Testis (tissue), 5 donors: ENCODE measurements at places on chromosomes 2 and 18.

DNA sequence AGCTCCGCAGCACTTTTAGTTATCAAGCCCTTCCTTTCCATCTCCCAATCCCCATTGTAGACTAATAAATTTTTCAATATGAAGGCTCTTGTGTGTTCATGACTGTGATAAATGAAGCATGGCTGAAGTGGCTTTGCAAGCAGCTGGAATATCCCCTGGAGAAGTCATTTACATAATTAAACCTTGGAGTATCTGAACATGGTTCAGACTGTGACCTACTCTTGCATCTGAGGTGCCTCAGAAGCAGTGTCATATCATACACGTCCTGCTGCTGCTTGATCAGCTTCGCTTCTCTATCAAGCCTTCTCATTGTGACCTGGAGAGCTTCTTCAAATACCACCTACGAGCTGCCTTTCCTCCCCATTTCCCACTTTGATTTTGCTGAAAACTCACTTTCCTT lies 48.4 kb upstream of the ZNF397 start:
- DNase-seq, result no peak

DNA sequence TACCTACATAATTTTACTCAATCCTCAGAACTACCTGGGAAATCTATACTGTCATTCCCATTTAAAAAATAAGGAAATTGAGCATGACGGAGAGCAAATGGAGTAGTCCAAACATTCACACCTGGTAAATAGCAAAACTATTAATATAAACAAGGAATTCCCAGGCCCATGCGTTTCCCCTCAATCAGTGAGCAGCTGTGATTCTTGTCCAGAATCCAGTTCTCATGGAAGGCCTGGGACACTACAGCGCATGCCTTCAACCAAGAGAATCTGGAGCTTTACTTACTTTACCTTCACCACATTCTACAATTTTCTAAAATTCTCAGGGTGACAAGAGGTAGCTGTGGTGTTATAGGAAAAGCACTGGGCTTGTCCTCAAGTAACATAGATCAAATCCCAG lies 259.0 kb downstream of the LRATD1 start:
- no peak for DNase-seq

DNA sequence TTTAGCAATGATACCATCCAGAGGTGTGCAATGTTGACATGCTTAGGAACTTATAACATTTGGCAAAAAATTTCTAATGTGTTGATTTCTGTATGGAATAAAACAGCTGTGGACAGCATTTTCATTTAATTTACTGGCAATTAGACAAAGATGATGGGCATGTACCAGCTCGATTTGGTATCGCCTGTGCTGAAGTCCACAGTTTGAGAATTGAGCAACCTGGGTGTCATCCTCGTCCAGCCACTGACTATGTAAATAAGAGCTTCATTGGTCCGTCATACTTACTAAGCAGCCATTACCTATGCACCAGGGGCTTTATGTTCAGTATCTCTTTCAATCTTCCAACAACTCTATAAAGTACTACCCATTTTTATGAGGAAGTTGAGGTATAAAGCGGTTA lies 24.6 kb upstream of the ACAA2 start:
- no peak for DNase-seq

- DNase-seq, result no peak
Measured at GRCh38 chr2:148887350-148888002, 12.4 kb downstream of the KIF5C start.

DNA sequence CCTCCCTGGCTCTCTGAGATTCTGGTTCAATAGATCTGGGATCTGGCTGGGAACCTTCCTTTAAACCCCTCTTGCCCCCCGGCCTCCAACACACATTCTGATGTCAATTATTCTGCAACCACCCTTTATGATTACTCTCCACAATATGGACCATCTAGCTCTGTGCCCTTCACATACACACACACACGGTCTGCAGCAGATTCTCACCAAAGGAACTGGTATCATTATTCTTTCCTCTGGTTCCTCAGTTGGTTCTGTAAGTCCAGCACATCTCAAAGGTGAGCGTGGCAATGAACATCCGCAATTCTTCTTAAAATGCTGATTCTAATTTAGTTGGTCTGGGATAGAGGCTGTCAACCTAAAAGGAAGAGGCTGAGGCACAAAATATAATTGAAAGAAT lies 2.8 kb upstream of the TMEM163 start:
- no peak for DNase-seq

DNA sequence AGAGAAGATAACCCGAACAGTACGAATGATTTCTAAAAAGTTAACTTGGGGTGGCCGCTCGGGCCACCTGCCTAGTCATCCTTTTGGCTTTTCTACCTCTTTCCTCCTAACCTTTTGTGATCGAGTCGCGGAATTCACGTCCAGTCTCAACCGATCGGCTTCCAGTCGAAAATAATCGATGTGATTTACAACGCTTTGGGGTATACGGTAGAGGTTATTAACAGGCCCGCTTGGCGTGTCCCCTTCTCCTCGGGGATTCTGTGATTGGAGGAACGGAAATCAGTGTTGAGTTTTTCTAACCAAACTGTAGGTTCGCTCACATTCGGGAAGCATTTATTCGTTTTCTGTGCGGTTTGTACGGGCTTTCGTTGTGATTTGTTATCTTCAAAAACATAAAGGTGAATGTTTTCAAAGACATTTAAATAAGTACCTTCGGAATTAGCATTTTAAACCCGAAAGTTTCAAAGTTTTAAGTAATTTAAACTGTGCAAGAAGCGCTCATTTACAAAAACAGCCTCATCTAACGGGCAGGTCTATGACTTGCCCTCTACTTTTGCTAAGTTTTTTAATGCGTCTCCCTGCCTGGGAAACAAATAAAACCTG lies 588 bp upstream of the FOXI3 start:
- no peak for DNase-seq

DNA sequence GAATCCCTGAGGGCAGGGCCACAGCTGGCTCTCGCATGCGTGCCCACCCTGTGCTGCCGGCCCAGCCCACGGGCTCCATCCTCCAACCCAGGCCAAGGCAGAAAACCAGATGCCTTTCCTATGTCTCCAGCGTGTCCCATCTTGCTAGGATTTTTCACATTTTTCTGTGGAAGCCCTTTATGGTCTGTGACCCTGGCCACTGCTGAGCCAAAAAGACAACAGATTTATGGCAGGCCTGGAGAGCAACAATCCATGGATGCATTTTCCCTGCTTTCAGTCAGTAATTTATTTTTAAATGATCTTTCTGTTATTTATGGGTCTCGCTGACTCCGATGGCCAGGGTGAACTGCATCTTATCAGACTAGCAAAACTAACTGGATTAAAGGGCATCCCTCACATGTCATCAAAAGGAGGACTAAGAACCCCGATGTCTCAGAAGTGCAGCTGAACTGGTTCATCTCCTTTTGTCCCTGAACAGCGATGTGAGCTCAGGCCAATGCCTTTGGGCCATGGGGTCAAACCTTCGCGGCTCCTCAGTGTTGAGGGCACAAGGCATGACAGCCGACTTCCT lies 346.0 kb downstream of the CYRIA start:
- DNase-seq, result no peak

GRCh38 chr18:48050176-48050575 lies 119.7 kb upstream of the SMAD2 start:
- no peak for DNase-seq

DNA sequence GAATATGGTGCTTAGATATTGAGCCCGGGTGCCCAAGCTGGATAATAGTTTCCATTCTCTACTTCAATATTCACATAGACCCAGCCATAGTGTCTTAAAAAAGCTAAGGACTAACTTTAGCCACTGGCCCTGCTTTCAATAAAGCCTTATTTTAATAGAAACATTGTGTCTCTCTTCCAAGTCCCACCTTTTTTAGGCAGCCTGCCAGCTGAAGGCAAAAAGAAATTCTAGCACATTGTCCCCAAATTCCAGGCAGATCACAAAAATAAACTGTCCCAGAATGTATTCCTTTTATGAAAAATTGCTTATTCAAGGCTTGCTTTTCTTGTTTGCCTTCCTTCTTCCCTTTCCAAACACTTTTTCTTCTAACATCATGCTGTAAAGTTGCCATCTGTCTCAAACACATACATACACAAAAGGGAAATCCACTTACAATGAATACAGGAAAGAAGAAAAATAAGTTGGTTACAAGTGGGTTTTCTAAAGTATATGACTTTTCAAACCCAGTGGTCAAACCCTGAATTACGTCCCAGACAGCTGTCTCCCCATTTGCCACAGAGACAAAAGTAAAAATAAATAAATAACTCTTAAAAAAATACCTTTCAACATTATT lies 778.5 kb downstream of the BCL11A start:
- peak; percentile 36 for DNase-seq

- peak; percentile 26 for DNase-seq
Measured at GRCh38 chr2:118940486-118941120, 1.4 kb upstream of the MARCO start.

DNA sequence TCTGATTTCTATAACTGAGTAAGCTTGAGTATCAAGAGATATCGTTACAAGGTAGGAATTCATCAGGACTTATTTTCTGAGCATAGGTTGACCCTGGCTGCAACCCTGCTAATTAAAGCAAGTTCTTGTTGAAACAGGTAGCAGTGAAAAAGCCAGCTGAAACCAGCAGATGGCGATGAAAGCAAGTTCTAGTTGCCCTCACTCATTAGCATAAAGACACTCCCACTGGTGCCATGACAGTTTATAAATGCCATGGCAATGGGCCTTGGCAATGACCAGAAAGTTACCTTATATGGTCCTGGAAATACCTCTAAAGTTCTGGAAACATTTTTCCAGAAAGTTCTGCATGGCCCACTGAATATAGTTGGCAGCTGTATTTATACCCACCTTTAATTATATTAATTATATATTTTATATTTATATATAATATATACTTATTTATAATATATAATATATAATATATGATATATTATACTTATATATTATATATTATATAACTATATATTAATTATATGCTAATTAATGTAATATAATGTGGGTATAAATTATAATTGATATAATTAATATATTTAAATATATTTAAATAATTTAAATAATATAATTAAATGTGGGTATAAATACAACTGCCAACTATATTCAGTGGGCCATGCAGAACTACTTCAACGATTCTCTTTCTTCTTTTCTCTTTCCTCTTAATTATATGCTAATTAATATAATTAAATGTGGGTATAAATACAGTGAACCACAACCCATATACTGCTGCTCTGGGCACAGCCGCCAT lies 188.0 kb downstream of the CDH7 start:
- DNase-seq, result peak; percentile 85

DNA sequence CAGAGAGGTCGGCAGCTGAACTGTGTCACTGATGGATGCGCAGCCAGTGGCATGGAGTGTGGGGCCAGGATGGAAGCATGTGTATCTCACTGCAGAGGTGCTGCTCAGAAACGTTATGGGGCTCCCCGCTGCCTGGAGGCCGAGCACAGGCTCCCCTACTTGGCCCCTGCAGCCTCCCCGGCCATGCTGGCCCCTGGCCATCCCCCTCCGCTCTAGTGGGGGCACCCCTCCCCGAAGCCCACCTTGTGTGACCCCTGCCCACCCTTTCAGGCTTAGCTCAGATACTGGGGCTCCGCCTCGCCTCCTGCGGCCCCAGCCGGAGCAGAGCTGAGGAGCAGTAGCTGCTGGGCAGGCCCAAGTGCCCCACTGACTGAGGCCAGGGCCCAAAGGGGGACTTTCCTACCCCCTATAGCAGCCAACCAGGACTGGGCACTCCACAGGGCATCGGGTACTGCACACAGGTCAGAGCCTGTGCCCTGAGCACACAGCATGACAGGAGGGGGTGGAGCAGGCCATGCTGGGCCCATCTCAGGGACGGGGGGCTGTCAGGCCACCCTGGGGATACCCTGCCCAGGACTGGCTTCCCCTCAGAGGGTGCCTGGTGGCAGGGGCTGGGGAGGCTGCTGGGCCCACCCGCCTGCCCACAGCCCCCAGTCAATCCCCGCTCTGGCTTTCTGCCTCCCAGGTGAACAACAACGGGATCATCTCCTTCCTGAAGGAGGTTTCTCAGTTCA lies 31.3 kb downstream of the SNED1 start:
- DNase-seq, result no peak

GRCh38 chr2:138012082-138012481 lies 47.8 kb downstream of the HNMT start:
- DNase-seq, result no peak

GRCh38 chr2:227813229-227813561 lies 447 bp upstream of the CCL20 start:
- DNase-seq, result no peak

DNA sequence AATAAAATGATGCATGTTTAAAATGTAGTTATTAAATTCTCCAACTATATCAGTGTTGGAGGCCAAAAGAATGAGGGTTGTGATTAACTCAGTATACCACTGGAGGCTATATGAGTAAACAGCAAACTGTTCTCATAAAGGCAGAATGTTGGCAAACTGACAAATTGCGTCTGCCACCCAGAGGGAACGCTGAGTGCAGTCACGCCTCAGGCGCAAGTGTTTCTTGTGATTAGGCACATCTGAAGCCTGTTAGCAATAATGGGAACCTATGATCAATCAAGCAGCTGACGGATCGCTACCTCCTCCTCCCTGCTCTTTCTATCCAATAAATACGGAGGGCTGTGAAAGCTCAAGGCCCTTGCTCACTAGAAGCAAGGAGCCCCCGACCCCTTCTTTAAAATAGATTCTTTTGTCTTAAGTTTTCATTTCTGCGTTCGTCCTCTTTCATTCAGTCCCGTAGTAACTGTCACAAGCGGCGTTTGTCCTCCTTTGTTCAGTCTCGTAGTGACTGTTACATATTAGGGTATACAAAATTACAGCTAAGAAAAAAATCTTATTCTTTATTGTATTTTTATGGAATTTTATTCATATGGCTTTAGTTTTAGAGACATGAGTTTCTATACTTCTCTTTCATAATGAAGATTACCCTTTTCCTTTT lies 16.3 kb upstream of the RMND5A start:
- peak; percentile 62 for DNase-seq

GRCh38 chr2:201975434-201975833 lies 58.2 kb upstream of the FZD7 start:
- DNase-seq, result no peak

- no peak for DNase-seq
Measured at GRCh38 chr2:168084288-168084687, 163.1 kb downstream of the STK39 start.

GRCh38 chr2:237567276-237568029 lies 1.1 kb downstream of the PRLH start:
- no peak for DNase-seq

DNA sequence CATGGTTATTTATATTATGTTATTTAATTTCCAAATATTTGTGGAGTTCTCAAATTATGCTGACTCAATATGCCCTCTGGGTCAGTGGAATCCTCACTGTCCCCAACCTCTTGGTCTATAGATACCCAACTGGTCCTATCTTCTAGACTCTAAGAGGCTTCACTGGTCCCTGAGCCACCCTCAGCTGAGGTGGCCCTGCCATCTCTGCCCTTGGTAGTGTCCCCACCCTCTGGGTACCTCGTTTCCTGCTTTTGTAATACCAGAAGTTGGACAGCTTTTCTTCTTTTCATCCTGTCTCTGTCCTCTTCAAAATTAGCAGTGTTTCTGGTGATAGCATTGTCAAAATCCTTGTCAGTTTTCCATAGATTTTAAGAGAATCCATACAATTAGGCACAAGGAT lies 11.9 kb downstream of the ZSCAN30 start:
- no peak for DNase-seq

DNA sequence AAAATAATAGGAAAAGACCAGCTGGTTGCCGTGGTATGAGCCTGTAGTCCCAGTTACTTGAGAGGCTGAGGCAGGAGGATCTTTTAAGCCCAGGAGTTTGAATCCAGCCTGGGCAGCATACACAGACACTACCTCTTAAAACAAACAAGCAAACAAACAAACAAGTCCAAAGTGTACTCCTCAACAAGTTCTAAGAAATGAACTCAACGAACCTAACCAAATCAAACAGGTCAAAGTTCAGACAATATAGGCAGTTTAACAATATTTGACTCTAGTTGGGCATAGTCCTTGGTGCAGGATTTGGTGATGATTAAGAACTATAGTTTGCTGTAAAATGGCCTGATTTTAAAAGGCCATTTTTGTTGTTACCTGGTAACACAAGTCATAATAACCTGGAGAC lies 41.9 kb upstream of the RHOB start:
- DNase-seq, result no peak
